Activated CD8-positive, alpha-beta memory T cell treated with anti-CD3 and anti-CD28 coated beads for 48 hours (primary cell): ENCODE measurements at places on chromosomes 3 and 15.

GRCh38 chr15:31974855-31975829 lies 55.2 kb upstream of the CHRNA7 start:
- no peak for DNase-seq

DNA sequence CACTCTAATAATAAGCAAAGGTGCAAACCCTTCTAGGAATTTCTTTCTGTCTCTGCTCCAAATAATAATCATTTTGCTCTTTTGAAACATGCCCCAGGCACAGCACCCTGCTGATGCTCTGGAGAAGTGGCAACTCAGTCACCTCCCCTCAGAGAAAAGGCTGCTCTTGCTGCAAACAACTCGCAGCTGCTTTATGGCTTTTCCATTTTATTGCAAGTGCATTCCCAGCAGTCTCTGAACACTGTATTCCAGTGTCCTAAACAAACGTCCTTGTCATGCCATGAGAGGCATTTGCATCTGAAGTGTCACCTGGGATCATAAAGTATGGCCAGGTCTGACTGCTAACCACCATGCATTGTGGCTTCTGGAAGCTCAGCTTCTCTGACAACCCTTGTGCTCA lies 358.1 kb upstream of the TRIM42 start:
- DNase-seq, result no peak

DNA sequence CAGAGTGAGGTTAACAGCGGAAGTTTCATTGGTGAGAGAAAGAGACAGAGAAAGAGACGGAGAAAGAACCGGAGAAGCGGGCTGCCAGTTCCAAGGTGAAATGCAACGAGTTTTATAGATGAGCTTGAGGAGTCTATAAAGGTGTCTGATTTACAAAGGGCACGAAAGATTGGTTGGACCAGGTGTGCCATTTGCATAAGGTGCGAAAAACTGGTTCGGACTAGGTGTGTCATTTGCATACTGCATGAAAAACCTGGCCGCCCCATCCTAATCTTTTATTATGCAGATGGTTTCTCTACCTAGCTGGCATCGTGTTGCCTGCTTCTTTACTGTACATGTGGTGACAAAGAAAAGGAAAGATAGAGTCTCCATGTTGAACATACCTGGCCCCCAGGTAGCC lies 253.8 kb upstream of the IGF1R start:
- DNase-seq, result no peak

DNA sequence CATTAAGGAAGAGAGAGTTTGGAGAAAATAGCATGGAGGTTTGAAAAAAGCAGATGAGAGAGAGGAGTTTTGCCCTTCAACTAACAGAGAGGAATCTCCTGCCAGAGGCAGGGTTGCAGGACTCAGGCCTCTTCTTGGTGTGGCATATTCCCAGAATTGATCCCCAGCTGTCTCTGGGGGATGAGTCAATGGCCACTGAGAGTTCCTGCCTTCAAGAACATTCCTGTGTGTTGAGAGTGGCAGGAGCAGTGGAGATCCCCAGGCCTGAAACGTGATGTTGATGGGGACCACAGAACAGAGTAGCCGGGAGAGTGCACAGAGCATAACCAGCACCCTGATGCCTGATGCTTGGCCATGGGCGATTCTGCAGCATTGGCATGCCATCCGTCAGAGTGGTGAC lies 348.4 kb upstream of the THBS1 start:
- DNase-seq, result no peak

GRCh38 chr3:101758224-101758623 lies 20.8 kb upstream of the NXPE3 start:
- no peak for DNase-seq

DNA sequence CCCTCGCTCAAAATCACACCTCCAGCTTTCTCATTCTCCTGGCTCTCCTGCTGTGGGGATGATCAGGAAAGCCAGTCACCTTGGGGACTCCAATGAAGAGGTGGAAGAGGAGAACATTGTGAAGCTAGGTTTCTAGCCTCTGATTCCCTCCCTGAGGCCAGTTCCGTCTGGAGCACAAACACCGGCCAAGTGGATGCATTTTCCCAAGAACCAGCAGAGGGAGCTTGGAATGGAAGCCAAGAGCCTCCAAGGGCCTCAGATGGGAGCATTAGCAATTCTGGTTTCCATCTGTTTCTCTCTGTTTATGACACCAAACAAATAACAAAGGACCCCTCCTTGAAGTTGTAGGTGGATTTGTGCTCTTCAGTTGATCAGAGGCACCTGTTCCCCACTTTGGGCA lies 40.6 kb upstream of the NMNAT3 start:
- DNase-seq, result no peak

GRCh38 chr3:142029052-142029642 lies 120.2 kb downstream of the TFDP2 start:
- no peak for DNase-seq

DNA sequence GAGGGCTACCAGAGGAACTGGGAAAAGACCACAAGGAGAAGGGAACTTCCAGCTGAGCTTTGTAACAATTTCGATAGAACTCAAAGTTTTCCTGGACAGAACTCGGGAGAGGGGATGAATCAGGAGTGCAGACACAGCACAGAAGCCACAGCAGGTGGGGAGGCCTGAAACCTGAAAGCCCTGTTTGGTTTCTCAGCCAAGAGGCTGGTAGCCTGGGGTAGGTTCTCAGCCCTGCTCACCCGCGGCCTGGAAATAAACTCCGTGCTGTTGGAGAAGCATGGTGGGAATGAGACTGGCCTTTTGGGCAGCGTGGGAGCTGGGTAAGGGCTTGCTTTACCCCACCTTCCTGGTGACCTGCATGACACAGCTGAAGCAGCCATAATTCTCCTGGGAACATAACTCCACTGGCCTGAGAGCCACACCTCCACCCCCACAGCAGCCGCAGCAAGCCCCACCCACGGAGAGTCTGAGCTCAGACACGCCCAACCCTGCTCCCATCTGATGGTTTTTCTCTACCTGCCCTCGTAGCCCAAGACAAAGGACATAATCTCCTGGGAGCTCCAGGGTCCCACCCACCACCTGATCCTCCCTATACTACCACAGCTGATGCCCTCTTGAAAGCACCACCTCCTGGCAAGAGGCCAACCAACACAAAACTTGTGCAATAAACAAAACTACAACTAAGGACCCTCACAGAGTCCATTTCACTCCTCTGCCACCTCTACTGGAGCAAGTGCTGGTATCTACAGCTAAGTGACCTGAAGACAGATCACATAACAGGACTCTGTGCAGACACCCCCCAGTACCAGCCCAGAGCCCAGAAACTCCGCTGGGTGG lies 52.5 kb upstream of the CHRM5 start:
- DNase-seq, result no peak

- DNase-seq, result no peak
Observed at GRCh38 chr3:142355692-142356091, 92.1 kb downstream of the XRN1 start.

DNA sequence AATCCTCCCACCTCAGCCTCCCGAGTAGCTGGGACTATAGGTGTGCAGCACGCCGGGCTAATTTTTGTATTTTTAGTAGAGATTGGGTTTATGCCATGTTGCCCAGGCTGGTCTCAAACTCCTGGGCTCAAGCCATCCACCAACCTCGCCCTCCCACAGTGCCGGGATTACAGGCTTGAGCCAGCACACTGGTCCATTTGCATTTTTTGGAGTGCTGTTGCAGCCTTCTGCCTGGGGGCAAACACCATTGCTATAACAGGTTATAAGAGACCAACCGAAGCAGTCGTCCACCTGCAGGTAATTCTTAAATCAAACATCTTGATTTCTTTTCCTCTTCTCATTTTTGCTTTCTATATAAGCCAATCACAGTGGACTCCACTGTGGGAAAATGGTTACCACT lies 27.7 kb downstream of the ACKR4 start:
- DNase-seq, result no peak

DNA sequence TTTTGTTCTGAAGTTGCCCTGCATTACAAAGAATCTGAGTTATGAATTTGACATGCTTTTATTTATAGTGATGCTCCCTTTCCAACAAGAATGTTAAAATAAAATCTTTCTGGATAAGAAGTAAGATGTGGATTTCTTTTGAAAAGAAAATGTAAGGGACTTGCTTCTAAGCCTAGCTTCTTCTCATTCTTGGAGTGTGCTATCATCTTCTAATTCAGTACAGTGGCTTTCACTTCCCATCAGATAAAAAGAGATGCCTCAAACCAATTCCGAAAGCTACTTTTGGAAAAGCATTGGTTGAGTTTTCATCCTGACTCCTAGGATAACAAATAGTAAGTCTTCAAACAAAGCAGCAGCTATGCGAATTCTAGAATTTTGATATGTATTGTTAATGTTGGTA lies 197.0 kb upstream of the ZPLD1 start:
- DNase-seq, result no peak

- DNase-seq, result no peak
Observed at GRCh38 chr3:186882150-186882524, 39.6 kb downstream of the ADIPOQ start.

DNA sequence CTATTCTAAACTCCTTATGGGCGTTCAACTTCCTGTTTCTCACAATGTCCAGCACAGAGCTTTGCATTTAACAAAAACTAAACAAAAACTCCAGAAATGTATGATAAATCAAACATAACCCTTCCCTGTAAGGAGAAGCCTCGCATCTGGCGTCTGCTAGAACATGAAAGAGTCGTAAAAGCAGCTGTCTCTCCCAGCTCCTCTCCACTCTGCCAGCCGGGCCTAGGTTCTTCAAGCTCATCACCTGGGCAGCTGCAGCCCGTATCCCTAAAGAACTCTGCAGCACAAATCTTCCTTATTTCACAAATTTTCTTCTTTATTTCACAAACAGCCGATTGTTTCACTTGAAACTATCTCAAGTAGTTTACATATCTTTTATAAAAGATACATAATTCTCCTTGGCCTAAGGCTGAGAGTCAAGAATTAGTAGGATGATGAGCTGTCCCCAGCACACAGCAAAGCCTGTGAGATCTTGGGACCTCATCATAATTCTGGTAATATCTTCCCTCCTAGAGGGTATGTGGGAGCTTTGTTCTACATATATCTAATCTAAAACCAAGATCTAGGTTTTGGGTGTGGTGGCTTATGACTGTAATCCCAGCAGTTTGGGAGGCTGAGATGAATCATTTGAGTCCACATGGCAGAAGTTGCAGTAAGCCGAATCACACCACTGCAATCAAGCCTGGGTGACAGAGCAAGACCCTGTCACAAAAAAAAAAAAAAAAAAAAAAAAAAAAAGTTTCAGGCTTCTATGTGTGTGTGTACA lies 35.3 kb downstream of the ANXA2 start:
- DNase-seq, result no peak

GRCh38 chr15:101498717-101499480 lies 9.4 kb upstream of the PCSK6 start:
- no peak for DNase-seq

GRCh38 chr3:128734523-128735189 lies 8.7 kb downstream of the RAB7A start:
- no peak for DNase-seq

GRCh38 chr15:28128031-28128430 lies 28.9 kb upstream of the OCA2 start:
- DNase-seq, result no peak

DNA sequence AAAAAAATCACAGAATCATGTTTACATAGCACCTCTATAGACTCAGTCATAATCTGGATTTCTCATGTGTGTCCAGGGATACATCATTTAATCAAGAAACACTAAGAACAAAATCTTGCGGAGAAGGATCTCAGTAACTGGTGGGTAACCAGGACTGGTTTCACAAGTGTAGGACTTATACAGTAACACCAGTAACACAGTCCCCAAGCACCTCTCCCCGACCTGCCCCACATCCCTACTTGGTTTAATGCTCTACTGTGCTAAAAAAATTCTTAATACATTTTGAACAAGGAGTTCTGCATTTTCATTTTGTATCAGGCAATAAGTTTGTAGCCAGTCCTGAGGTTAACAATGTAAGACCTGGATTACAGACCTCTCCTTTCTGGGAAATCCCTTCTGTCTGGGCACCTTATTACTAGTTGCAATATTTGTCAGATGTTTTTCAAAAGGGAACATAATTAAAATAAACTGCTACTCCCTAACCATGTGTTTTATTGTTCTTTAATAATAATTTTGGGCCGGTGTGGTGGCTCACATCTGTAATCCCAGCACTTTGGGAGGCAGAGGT lies 57.6 kb upstream of the BBX start:
- no peak for DNase-seq

DNA sequence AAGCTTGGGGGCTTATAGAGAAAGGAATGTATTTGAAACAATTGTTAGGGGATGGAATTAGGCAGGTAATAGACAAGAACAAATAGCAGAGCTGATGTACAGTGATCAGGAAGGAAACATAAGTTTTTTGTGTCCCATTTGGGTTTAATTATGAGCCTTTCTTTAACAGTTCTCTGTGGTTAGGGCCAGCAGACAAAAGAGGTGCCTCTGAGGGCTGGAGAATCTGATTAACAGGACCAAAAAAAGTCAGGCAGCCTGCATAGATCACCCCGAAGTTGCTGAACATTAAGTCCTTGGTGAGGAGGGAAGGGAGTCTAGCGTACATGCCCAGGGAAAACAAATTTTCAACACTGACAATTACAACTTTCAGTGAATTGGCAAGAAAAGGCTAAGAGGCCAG lies 88.6 kb upstream of the SPRED1 start:
- no peak for DNase-seq

GRCh38 chr15:60110909-60111308 lies 106.8 kb downstream of the FOXB1 start:
- no peak for DNase-seq

DNA sequence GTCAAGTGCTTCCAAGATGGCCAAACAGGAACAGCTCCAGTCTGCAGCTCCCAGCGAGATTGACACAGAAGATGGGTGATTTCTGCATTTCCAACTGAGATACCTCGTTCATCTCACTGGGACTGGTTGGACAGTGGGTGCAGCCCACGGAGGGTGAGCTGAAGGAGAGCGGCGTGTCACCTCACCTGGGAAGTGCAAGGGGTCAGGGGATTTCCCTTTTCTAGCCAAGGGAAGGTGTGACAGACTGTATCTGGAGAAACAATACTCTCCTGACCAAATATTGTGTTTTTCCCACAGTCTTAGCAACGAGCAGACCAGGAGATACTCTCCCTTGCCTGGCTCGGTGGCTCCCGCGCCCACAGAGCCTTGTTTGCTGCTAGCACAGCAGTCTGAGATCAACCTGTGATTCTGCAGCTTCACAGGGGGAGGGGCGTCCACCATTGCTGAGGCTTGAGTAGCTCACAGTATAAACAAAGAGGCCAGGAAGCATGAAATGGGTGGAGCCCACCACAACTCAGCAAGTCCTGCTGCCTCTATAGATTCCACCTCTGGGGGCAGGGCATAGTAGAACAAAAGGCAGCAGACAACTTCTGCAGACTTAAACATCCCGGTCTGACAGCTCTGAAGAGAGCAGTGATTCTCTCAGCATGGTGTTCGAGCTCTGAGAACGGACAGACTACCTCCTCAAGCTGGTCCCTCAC lies 293.5 kb upstream of the SUCLG2 start:
- peak; percentile 1 for DNase-seq
